SHP77 (cell line): ENCODE measurements at places on chromosomes 3 and 15.

DNA sequence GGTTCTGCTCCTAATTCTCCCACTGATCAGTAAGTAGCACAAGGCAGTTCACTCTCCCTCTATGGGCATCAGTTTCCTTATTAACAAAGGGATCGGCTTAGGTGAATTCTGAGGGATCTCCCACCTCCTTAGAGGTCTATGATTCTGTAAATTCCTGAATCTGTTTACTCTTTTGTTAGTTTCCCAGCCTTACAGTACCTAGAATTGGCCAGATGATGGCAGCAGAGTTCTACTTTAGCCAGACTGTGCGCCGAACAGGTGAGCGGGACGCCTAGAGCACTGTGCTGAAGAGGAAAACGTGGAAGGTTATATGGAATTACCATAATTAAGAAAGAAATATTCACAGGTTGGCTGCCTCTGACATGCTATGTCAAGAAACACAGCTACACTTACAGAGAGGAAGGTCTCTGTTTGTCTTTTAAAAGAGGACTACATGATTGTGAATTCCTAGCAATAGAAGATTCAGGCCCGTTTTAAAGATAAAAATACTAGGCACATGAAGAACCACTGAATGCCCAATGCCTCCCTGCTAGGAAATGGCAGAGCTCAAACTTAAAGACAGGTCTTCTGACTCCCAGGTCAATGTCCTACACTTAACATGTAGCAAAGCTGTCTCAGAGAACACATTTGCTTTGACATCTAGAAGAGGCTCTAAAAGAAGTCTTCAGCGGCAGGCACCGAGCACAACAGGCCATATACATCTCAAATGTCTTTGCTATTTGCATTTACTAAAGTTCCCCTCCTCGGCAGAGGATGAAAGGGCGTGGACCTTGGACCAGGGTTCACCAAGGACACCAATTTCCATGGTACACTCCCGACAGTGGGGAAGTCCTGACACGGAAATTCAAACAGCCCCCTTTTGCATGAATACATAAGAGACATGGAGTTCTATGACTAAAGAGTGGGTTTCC lies 259.9 kb downstream of the FGF12 start:
- DNase-seq, result peak; percentile 6

- no peak for DNase-seq
Observed at GRCh38 chr3:43581343-43581742, 40.5 kb downstream of the ANO10 start.

- no peak for DNase-seq
Observed at GRCh38 chr15:70854666-70854976, 664 bp upstream of the LARP6 start.

- DNase-seq, result no peak
Observed at GRCh38 chr3:7285505-7285904, 424.6 kb downstream of the GRM7 start.

DNA sequence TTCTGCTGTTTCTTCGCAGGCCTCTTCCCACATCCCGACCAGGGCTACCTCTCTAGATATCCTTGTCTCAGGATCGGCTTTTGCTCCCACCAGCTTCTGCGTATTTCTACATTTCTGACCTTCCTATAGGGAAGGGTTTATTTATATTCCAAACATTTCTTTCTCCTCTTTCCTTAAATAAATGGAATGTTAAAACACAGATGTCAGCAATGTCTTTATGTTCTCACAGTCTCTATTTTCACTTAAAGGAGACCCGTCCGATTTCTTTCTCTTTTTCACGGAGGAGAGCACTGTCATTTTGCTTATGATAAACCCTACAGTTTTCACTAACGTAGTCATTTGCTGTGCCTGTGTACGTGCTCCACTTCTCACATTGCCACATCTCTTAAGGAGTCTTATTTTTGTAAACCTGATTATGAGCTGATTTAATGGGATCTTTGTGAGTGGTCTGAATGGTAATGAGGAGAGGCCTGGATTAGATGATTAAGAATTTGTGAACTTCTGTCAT lies 630 bp downstream of the KIF15 start:
- no peak for DNase-seq

GRCh38 chr15:37125143-37125542 lies 24.8 kb upstream of the MEIS2 start:
- no peak for DNase-seq

GRCh38 chr3:51894391-51894790 lies 8.8 kb downstream of the IQCF1 start:
- DNase-seq, result no peak

DNA sequence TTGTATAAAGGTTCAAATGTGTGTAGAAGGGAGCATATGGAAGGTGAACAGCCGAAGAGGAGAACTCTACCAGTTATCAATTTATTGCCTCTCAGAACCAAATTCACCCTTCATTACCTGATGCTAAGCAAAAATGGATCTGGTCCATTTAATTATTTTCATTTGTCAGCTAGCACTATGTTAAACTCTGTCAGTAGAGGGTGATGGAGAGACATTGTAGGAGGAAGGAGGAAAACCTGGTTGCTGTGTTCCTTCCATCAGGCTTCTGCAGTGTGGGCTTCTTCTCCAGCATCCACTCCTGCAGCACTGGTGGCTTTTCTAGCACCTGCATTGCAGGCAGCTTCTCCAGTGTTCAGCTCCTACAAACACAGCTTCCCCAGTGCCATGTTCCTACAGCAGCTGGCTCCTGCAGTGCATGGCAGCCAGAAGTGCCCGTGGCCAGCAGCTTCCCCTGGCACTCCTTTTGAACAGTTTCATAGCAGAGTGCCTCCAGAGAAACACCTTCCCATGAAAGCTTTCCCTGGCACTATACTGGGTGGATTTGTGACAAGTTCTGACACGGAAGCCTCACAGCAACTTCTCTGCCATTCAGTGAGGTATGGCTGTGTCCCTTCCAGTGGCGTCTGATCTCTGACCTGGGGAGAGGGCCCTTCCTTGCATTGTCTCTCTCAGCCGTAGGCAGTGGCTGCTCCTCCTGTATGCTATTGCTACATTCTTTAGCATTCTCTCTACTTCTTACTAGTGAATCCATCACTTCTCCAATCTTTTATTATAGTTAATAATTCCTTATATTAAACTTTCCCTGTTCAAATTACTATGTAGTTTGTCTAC lies 14.6 kb upstream of the IL17RD start:
- DNase-seq, result peak; percentile 15

DNA sequence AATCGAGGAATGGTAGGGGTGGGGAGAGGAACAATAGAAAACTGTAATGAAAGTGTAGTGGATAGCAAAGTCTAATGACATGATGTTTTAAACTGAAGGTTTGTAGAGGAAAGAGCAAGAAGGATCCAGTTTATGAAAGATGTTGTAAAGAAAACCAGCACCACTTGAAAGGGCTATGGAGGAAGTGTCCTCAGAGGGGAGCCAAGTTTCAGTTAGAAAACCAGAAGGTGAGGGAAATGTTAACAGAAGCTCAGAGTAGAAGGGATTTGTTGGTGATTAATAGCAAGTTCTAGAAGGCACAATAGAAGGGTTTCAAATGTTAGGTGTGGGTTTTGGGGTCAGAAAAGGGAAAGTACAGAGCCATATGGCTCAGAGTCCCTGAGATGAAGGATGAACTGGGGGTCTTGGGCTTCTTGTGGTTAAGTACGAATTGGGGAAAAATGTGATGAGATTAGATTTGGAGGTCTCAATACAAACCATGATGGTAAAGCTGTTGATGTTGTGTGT lies 33.8 kb upstream of the LRRC58 start:
- DNase-seq, result no peak

DNA sequence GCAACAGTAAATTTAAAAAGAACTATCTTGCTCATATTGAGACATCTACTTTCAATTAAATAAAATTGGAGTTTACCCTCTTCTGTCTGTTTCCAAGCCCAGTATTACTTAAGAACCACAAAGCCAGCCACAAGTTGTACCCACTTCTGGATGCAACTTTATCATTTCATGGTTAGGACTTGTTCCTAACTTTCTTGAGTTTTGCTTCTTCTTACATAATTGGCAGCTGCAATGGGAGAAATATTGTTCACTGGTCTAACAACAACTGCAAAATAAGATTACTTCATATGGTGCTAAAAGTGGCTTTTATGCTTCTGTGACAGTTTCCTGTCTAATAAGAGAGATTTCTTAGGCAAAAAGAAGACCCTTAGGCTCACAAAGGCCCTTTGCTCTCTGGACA lies 240.6 kb downstream of the OTOL1 start:
- no peak for DNase-seq

DNA sequence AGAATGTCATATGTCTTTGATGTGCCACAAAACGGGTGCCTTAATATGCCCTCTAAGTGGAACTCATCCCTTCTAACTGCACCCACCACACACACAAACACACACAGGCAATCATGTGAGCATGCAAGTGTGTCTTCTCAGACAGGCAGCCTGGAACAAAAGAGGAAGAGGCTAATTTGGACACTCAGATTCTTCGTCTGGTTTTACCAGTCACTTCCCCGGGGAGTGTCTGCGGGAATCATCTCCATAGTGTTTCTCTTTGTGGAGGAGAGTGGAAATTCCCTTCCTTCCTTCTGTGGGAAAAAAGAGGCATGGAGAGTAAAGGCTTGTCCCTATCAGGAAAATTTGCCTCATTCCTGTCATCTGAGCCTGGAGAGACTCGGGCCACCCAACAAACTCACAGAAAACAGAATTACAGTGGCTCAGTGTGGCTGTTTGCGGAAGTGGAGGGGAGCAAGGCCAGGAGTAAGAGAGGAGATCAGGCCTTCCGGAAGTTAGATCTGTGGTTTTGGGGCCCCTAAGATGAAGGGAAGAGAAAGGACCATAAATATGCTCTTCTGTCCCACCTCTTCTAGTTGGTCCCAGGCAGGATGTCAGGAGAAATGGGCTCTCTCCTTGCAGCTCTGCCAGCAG lies 212.6 kb upstream of the SEMA6D start:
- DNase-seq, result no peak

DNA sequence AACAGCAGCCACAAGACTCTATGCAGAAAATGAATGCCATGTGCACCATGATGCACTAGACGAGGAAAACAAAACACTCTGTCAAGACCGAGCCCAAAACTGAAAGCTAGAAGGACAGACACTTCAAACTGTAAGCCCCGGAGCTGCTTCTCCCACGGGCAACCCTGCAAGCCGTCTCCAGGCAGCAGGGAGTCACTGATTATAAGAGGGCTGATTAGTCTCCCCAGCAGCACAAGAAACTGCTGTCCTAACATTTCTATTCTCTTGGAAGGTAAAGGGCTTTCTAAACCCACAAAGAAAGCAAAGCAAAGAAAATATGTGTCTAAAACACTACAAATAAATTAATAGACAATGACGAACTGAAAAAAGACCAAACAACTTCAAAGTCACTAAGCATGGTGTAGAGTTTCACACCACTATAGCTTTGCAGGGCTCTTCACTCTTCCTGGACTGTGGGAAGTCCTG lies 15.5 kb downstream of the TBC1D2B start:
- no peak for DNase-seq

DNA sequence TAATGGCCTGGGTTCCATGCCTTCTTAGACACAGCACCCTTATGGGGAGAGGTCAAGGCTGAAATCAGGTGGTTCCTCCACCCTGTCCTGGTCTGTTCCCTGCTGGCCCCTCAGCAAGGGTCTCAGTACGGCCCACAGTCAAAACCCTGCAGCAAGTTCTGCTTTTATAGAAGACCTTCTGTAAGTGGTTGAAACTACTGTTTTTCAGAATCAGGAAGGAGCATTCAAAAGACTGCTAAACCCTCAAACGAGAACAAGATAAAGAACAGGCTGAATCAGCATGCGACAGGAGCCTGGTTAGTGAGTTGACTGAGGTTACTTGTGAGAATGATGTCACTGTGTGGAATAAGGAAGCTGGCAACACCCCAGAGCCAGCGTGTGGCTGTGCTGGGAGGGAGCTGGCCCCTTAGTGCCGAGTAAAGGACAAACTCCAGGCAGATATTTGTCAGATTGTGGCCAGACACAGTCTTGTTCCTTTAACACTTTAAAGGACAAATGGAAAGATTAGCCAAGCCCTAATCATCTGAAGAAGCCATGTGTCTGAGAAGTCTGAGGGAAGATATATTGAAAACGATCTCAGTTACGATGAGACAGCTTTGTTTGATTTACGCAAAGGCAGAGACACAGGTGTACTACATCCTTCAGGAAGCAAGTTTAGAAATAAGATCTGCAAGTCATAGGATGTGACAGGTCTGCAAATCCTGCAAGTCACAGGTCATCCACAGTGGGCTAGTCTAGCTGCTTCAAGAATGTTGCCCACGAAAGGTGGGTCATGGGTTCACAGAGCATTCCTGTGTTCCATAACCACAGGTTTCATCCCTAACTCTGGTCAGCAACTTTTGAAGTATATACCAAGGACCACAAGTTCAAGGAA lies 54.0 kb downstream of the B3GNT5 start:
- DNase-seq, result no peak

- peak; percentile 13 for DNase-seq
Observed at GRCh38 chr3:171833789-171834460, 9.2 kb upstream of the TMEM212 start.

- no peak for DNase-seq
Observed at GRCh38 chr3:53597136-53597915, 102.9 kb downstream of the CACNA1D start.

GRCh38 chr3:149895339-149895738 lies 75.4 kb downstream of the PFN2 start:
- no peak for DNase-seq

DNA sequence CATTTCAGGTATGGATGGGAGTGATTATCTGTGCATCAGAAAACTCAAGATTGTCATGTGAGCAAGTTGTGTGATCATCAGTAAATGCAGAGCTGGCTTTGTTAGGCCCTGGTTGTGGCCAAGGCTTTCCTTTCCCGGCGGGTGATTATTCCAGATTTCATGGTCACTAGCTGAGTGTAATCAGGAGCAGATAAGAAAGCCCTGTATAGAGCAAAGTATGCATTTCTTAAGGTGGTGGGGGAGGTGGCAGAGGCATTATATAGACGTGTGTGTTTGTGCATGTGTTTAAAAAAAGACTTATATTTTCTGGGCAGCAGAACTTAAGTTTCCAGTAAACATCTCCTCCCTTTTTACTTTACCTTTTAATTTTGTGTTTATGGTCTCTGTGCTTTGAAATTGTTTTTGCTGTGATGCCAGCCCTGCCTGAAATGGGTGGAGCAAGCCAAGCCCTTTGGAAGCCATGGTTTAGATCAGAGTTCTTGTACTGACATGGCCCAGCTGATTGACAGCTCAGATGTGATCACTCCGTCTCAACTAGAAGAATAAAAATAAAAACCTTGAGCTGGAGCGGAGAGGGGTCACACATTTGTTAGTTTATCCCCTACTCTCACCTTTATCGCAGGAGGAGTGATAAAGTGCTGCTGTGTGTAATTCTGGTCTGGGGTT lies 22.2 kb downstream of the SMAD3 start:
- DNase-seq, result no peak

DNA sequence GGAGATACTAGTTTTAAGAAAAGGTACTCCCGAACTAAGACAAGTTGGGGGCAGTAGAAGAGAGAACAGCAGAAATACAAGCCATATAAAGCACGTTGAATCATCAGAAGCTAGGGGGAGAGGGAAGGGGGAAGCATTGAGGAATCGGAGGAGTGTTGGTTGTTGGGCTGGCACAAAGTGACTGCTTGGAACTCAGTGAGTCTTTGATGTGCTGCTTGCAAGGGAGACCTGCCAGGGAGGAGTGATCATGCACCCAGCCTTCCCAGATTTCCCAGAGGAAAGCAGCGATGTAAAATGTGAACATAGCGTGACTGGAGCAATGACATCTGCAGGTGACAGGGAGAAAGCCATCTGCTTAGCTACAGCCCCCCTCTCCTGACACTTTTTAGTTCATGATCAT lies 192.4 kb upstream of the IL12A start:
- DNase-seq, result no peak

- DNase-seq, result no peak
Observed at GRCh38 chr3:89697321-89697916, 590.0 kb downstream of the EPHA3 start.

GRCh38 chr3:193594946-193595689 lies 2.1 kb downstream of the OPA1 start:
- no peak for DNase-seq
